ENCODE measurements at places on chromosomes 7 and 10.

- no peak for DNase-seq
These were observed 44.7 kb downstream of the GRK5 start for GRCh38 chr10:119252051-119252465.

GRCh38 chr7:29435167-29435566, 128.5 kb upstream of the PRR15 start:
- no peak for DNase-seq

DNA sequence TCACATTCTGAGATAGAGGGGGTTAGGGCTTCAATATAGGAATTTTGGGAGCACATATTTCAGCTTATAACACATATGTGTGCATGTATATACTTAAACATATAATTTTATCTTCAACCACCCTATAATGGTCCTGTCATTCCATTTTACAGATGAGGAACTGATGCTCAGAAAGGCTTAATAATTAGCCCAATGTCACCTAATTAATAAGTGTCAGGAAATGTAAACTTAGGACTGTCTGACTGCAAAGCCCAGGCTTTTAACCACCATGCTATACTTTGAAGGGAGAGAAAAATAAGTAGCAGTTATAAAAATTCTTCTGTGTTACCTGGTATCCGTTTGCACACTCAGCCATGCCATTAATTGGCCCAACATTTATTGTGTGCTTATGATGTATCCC, 172.6 kb downstream of the SKIDA1 start:
- DNase-seq, result no peak

DNA sequence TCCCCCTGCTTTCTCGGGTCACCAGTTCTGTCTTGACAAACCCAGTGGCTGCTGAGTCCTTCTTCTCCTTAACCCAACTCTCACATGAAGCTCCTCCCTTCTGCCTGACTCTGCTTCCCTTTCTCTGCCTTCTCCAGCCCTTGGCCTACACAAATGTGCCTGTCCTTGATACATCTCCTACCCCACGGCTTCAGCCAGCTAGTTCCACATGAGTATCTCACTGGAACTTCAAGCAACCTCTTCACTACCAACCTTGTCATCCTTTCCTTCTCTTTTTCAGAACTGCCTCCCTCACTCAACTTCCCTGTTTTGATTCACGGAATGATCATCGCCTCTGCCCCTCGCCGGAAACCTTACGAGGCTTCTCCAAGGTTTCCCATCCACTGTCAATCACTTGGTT, 55.9 kb downstream of the PDIA4 start:
- no peak for DNase-seq

DNA sequence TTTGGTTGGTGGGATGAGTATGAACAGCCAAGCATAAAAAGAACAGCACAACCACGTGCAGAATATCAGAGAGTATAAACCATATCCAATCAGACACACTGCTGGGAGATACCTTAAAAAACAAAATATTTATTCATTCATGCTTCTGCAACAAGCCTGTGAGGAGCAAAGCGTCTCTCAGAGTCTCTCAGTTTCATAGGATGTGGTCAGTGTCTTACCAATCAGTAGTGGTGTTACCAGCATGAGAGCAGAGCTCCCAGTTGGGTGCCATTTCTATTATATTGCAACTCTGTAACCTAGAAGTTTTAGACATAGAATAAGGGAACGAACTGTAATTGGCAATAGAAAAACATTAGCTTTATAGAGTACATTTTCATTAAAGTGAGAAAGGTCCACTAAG, 445.9 kb upstream of the LRRN3 start:
- no peak for DNase-seq

GRCh38 chr10:121355161-121355560, 243.1 kb downstream of the FGFR2 start:
- DNase-seq, result no peak

DNA sequence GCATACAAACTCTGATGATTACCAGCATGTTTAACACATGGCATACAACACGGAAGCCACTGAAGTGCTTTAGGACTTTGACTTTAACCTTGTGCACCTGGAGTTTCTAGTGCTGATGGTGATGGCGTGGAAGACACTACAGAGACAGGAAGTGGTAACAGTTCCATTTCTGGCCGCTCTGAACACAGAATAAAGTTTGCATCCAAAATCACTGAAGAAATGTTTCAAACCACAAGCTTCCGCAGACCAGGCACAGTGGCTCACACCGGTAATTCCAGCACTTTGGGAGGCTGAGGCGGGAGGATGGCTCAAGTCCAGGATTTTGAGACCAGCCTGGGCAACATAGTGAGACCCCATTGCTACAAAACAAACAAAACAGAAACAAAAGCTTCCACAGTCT, 40.3 kb upstream of the TNPO3 start:
- no peak for DNase-seq

GRCh38 chr10:86472061-86472460, 49.5 kb downstream of the WAPL start:
- DNase-seq, result no peak

DNA sequence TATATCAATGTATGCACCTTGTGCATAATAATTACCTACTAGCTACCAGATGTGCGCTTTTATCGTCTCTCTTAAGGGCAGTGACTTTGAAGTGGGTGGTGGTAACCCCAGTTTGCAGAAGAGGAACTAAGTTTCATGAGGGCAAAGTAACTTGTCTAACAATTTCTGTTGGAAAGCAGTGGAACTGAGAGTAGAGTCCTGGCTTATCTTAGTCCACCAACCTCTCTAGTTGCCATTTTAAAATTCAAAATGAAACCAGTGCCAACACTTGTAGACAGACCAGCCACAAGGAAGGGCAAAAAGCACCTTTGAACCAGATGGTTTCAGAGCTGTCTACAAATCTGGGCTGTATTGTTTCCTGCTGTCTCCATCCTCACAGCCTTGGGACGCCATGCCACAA, 32.0 kb upstream of the RBM20 start:
- DNase-seq, result no peak

DNA sequence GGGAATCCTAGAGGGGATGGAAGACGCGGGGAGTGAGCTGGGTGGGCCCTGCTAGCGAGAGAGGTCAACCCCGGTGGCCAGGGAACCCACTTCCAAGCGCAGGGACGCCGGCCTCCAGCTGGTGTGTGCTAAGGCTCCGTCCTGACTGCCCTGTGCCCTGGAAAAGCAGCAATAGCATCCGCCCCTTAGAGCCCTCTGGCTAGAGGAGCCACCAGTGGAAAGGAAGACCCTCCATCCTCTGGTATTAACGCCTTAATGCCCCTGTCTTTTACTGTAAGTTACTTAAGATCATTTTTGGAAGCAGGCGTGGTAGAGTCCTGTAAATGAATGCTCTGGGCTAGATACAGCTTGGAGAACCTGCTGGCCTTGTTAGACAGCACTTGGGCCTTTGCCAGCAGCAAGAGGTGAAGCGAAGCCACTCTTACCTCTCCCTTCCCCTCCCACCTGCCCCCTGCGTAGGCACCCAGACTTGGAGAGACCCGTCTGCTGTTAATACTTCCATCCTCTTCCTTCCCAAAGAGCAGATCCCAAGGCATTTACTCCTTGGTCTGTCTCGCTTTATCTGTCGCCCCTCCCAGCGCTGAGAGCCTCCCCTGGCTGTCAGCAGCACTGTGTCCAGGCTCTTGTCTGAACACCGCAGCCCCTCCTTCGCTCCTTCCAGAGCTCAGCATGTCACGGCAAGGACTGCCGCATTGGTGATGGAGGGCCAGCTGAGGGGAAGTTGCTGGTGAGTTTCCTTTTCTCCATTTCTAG, 4.6 kb downstream of the REPIN1 start:
- DNase-seq, result no peak

DNA sequence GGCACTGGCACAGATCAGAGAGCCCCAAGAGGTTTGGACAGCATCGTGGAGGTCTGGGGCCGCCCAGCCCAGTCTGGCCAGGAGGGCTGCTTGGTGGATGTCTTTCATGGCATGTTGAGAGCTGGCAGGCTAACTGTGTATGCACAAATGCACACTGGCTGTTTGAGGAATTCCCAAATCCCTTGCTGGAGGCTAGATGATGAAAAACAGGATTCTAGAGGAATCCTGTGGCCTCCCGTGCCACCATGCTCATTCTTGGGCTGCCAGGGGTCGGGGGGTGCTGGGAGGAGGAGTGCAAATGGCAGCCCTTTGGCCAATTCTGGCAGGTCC, 26.5 kb downstream of the LEP start:
- DNase-seq, result no peak

DNA sequence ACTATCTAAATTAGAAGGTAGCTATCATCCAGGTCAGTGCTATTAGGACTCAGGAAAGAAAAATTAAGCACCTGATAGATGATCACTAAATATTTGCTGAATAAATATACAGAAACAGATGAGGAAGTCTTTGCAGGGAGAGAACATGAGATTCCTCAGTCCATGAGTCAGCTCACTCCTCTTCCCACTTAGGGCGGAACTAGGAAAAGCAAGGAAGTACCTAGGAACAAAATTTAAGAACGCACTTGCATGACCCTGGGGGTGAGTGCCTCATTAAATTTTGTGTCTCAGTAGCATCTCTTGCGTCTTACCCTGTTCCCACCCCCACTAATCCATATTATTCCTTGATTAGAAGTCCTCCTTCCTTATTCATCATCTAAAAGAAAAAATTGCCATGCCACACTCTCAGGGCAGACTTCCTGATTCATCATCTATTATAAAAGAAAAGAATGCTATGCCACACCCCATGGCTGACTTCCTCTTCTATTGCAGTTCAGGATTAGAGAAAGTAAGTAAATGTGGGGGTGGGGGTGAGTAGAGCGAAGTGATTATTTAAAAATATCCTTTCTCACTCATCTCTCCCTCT, 208.8 kb downstream of the THSD7A start:
- DNase-seq, result no peak

Measured in dermis microvascular lymphatic vessel endothelial cell (primary cell).